Uterus (tissue), 4 donors: ENCODE measurements at places on chromosomes 11 and 22. TPM values are rescaled to one million over a fixed set of nuclear protein-coding genes. Genes with fewer than 3 reads are reported as not detected.
A peak's percentile ranks its signal among the peaks of the same experiment; 100 is the strongest.

OR51E1 gene
- total RNA-seq, result 1.4 TPM

DNAJB7 gene
- total RNA-seq, result not detected

GRCh38 chr11:72786305-72787215 is 7.3 kb downstream of the STARD10 start:
- DNase-seq, result no peak

CCDC15 gene
- 1.5 TPM for total RNA-seq

- no peak for DNase-seq
Observed at GRCh38 chr11:126229858-126230540, 18.4 kb downstream of the FAM118B start.

ABCG4 gene
- not detected for total RNA-seq

NOX4 gene
- total RNA-seq, result 35.9 TPM

OR8G5 gene
- total RNA-seq, result not detected

GRCh38 chr11:409008-409599 is 5.7 kb downstream of the SIGIRR start:
- DNase-seq, result no peak

DNA sequence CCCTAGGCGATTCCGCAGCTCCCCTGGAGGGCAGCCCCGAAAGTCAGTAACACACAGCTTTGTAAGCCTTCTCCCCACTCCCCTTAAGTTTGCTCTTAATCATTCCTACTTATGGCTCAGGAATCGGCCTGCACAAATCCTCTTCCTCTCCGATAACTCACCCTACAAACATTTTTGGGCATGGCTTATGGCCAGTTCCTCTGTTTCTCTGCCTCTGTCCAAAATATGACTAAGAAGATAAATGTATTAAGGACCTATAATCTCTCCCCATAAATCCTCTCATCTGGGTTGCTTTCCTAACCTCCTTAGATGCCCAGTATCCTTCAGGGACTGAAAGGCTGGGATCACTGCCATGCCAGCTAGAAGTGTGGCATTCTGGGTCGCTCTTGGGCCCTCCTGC is 41.0 kb downstream of the PAMR1 start:
- DNase-seq, result no peak

ST14 gene
- total RNA-seq, result 1.7 TPM

GRCh38 chr11:64649291-64649697 is 58.3 kb downstream of the SLC22A12 start:
- DNase-seq, result peak; percentile 38

DNA sequence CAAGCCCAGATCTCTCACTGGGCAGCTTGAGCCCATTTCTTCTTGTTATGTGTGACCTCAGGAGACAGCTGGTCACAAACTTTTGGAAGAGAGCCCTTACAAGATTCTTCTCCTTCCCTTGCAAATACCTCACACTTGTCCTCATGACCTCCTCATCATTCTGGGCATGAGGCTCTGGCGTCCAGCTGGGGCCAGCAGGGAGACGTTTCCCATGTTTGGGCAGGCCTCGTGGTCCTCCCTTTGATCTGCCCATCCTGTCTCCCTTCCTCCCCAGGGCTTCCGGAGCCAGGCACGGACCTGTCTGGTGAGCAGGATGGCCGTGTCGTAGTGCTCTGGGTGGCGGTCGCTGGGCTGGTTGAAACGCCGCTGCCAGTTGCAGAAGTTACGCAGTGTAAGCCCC is 9.7 kb downstream of the ADAMTS8 start:
- DNase-seq, result no peak

GRCh38 chr11:44475114-44475686 is 90.3 kb upstream of the CD82 start:
- no peak for DNase-seq

KRTAP5-8 gene
- total RNA-seq, result not detected

DNA sequence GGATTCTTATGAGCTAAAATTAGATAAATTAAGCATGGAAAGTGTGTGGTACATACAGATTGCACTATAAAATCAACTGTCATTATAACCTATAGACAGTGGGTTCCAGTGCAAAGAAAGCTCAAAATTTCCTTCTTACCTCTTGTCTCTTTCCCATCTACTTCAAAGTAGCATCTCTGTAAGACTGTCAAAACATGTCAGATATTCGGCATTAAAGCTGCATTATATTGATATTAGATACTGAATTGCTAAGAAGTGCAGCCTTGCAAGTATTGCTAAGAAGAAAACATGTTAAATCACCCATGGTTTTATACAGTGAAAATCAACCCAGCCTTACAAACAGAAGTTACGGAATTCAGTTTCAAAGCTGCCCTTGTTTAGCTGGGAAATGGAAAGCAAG is 849.8 kb upstream of the FAT3 start:
- no peak for DNase-seq

DNA sequence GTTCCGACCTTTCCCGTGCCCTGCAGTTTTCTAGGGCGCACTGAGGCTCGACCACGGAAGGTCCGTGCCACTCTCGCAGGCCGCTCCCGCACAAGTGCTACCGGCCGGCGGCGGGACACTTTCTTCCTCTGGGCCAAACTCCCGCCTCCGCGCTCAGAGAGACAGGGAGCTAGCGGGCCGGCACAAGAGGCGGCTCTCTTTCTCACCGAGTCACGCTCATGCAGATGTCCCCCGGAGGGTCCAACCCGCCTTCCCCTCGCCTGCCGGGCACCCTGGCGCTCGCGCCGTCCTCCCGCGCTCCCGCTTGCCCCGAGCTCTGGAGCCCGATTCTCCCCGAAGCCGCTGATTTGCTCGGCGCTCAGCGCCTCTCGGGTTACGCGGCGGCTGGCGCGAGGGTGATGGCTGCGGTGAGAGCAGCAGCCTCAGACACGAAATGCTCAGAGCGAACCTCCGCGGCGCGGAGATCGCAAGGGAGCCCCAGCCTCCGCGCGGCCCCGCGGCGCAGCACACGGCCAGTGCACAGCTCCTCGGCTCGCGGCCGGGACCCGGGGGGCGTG is 1.0 kb downstream of the LMO1 start:
- DNase-seq, result peak; percentile 45

DNA sequence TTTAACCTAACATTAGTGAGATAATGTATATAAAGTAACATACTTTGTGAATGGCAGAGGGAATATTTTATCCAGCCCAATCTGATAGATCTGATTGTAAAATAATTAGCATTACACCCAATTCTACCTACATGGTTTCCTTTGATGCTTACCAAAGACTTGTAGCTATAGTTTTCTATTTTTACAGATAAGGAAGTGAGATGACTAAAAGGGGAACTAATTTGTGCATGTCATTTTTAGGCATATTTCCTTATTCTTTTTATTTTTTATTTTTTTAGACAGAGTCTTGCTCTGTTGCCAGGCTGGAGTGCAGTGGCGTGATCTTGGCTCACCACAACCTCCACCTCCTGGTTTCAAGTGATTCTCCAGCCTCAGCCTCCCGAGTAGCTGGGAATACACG is 793.7 kb upstream of the LRRC4C start:
- DNase-seq, result no peak

DNA sequence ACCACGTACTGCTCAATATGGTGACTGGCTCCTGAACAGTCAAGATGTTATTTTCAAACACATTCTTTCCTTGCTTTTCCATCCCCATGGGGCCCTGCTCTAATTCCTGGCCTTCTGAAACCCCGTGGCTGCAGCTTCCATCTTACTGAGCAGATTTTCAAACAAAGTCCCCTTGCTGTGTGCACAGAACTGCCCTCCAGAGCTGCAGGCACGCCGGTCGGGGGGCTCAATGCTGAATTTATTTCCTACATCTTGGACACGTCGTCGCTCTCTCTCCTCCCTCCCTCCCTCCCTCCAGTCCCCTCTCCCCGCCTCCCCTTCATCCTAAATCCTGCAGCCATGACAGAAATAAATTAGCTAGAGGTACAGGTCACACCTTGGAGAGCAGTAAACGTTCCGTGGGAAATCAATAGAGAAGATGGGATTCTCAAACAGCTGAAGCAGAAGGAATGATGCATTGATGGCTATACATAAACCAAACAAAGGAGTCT is 243.1 kb upstream of the BLID start:
- DNase-seq, result no peak

KDELR3 gene
- not detected for total RNA-seq

DNA sequence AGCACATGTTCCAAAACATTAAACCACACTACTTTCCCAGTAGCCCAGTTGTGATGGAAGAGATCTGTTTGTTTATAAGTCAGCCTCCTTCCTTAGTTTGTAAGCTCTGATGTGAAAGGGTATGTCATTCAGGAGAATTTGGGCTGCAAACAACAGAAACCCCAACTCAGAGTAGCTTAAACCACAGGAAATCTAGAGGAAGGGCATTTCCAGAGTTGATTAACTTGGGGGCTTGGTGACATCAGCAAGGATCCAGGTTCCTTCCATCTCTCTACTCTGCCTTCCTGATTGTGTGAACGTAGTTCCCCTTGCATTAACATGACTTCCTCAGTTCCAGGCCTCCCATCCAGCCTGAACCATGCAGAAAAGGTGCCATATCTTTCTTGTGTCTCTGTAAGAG is 6.5 kb upstream of the FJX1 start:
- no peak for DNase-seq

GRCh38 chr11:43554148-43554473 is 126.4 kb upstream of the HSD17B12 start:
- DNase-seq, result no peak

DNA sequence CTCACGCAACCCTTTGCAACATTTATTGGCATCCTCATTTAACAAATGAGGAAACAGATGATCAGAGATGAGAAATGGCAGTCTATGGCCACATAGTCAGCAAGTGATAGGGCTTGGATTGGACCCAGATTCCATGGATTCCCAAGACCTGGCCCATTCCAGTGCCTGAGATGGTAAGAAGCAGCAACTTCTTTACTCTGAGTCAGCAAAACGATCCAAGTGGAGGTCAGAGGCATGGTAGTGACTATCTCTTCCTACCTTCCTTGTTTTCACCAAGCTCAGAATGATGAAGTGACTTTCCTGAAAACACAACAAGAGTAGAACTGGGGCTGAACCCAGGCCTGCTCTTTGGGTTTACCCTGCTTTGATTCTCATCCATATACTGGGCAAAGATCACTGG is 293.1 kb downstream of the TENM4 start:
- DNase-seq, result no peak

INS gene
- total RNA-seq, result not detected

GRCh38 chr11:68677432-68677831 is 6.9 kb upstream of the GAL start:
- DNase-seq, result no peak

DNA sequence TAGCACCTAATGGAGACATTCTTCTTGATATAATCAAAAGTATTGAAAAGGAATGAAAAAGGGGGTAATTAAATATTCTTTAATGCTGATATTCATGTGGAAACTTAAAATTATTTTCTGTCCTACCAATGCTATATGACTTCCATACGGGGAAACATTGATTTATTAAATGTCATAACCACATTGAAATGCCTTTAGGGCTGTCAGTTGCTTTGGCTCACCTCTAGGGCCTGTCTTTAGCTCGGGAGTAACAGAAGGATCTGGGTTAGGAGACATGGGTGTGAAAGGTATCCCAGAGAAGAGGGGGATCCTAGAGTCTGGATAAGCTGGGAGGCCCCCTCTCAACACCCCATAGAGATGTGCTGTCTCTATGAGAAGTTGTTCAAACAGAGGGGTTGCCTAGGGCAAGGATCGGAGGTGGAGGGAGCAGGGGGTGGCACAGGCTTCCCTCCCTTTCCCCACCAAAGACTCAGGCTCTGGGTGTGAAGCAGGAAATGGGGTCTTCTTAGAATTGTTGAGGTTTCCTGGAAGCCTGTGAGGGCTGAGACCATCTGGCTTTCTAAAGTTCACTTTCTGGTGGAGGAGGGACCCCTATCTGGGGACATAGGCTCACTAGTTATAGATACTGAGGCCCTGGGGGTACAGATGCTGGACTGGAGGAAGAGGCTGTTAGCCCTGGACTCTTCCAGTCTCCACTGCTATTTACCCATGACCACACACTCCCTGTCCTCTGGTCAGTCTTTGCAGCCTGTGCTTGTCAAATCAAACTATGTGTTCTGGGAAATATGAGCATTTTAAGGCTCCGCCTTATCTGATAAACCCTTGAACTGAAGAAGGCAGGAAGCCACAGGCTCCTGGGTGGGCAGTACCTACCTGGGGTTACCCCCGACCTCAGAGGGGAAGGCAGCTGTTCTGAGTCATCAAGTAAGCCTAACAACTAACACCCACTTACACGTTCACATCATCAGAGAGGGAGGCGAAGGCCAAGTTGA is 55.8 kb upstream of the RRAS2 start:
- no peak for DNase-seq

DNA sequence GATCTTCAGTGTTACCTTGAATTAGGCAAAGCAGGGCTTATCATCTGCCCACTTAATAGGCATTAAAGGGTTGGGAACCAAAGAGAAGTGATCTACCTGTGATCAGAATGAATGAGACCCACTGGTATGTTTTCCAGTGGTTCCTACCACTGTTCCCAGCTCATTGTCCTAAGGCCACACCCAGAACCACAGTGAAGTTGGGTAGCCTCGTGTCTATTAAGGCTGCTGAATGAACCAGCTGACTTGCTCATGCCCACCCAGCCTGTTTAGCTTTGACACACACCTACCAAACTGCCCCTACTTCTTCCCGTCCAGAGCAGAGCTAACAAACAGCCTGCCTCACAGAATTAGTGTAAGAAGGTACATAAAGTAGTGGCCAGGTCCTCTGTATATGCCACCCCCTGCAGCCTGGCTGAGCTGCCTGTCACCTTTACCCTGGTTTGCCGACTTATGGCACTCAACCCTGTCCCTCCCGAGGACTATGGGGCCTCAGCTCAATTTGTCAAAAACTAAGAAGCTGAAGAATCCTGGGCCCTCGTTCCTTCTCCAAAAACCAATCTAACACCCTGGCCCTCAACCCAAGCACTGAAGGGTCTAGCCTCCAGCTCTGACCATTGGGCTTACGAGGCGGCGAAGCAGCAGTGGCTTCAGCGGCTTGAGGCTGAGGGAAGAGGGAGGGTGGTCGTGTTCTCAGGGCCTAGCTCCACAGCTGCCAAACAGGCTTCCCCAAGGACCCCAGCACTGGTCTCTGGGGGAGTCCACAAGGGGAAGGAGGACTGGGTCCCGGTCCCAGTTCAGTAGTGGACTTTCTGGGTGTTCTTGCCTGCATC is 9.8 kb downstream of the UCP2 start:
- DNase-seq, result no peak

PRODH gene
- 3.7 TPM for total RNA-seq

HSD17B12 gene
- 161 TPM for total RNA-seq

BCR gene
- total RNA-seq, result 28.2 TPM

FOLH1 gene
- total RNA-seq, result 3.2 TPM

GRCh38 chr11:28903716-28904115 is 795.5 kb downstream of the METTL15 start:
- DNase-seq, result no peak

- peak; percentile 5 for DNase-seq
Observed at GRCh38 chr22:39219071-39220039, 25.4 kb downstream of the PDGFB start.

GRCh38 chr11:44112091-44112821 is 16.8 kb downstream of the EXT2 start:
- DNase-seq, result peak; percentile 24

- DNase-seq, result no peak
Observed at GRCh38 chr11:79691445-79691844, 250.6 kb upstream of the TENM4 start.

DNA sequence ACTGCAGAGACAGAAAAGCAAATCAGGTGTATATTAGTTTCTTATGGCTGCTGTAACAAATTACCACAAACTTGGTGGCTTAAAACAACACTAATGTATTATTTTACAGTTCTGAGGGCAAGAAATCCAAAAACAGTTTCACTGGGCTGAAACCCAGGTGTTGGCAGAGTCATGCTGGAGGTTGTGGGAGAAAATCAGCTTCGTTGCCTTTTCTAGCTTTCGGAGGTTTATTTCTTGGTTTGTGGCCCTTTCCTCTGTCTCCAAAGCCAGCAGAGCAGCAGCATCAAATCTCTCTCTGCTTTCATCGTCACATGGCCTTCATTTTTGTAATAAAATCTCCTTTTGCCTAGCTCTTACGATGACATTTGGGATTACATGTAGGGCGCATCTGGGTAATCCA is 33.0 kb upstream of the OR6M1 start:
- no peak for DNase-seq
